ENCODE measurements at places on chromosomes 1 and 21.

DNA sequence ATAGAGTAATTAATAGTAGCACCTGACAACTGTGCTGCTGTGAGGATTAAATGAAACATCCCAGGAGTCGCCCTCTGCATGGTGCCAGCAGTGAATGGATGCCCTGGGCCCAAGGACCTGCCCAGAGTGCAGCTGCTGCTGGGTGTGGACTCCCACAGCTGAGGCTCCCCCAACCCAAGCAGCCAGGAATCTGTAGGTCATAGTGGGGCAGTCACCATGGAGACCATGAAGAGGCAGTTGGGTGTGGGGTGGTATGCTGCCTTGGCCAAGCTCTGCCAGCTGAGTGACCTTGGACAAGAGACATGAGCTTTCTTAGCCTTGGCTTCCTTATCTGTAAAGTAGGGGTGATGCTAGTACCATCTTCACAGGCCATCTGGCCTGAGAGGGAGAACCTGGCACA, 9.4 kb downstream of the OLIG2 start:
- no peak for DNase-seq

DNA sequence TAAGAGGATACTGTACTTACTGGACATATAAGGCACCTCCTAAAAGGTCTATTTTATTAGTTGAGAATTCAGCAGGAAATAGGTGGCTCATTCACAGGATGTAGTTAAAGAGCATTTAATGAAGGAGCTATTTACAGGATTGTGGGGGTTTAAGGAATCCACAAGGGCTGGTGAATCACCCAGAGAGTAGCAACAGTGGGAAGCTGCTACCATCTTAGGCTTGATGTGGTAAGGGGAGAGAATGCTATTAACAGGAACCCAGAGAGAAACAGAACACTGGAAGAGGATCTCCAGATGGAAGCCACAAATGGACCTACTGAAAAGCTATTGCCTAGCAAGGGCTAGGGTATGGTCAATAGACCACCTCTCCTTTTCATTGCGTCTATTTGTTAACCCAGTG, 52.0 kb upstream of the COL11A1 start:
- DNase-seq = no peak

- DNase-seq = no peak
Observed at GRCh38 chr1:219119839-219120238, 53.8 kb upstream of the LYPLAL1 start.

DNA sequence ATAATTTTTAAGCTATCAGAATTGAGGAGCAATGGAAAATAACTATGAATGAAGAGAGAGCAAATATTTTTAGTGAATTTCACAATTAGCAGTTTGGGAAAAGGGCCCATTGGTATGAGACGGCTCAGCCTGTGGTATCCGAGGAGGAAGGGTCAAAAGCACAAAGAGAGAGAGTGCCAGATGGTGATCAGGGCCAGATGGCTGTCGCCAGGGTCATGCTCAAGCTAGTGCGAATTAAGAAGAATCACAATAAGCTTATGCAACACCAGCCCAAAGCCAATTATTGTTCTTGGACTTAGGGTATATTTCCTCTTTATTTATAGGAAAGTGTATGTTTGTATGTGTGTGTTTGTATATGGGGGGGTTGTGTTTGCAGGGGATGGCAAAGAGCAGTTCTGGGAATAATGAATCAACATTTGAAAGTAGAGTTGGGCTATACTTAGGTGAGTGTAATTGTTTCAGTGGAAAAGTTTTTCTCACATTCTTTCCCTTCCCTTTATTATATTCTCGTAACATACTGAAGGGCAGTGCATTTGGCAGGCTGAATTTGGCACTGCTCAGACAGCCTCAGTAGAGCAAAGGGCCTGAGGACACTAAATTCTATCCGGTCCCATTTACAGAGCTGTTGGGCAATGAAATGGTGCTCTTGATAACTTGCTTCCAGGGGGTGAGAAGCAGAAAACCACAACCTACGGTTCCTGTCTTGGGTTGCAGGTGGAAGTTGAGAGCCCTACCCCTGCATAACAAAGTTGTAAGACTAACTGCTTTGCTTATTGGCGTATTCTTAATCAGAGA, 19.5 kb upstream of the DDR2 start:
- DNase-seq = no peak

DNA sequence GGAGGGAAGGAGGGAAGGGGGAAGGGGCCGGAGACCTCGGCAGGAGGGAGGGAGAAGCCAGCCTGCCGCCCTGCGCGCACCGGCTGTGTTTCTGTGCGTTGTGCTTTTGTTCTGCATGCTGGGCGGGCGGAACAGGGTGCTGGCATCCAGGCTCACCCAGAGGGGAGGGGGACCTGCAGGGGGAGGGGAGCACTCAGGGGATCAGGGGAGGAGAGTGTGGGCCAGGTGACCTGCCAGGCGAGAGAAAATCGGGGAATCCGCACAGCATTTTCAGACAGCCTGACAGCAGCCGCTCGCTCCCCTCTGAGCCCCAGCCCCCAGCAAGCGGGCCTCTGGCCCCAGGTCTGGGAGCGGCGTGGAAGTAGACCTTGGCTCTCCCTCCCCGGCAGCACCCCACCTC, 54.7 kb downstream of the RIPK4 start:
- no peak for DNase-seq

DNA sequence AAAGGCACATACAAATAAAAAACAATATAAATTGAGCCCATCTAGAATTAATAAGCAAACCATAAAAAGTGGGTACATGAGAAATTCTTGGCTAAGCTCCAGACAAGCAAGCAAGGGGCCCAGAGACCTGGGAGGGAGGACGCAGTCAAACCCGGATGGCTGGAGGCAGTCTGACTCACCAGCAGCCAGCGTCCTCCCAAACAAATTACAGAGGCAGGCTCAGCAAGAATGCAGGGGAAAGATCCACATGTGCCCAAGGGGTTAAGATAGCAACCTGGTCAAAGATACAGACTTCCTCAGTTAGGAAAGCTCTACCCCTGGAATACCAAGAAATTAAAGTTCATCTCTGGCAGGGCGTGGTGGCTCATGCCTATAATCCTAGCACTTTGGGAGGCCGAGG, 7.4 kb upstream of the TIAM1 start:
- DNase-seq = no peak

GRCh38 chr1:212721388-212722247, 22.0 kb upstream of the BATF3 start:
- DNase-seq = no peak

DNA sequence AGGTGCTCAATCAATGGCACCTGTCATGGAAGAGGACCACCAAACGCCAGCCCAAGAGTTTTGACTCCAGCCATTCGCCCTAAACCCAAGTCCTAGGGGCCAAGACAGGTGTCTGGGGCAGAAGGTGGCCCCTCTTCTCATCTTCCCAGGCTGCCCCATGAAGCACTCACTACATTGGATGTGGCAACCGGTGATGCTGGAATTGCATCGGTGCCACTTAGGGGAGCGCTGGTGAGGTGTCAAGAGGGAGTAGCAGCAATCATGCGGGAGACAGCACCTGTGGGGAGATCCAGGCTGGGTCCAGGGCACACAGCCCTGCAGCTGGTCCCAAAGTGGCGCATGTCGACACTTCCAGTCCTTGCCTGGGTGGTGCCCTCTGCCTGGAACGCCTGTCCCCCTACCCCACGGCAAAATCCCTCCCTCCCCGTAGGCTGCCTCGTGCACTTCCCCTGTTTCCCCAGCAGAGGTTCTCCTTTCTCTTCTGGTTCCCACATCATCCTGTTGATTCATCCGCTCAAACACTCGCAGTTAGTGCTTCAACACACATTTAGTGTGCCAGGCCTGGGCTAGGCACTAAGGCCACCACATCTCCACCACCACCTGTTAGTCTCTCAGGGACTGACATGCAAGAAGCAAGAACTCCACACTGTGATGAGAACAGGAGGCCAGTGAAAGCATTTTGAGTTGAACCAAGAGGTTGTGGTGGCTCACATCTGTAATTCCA, 18.5 kb downstream of the PLA2G2D start:
- no peak for DNase-seq

DNA sequence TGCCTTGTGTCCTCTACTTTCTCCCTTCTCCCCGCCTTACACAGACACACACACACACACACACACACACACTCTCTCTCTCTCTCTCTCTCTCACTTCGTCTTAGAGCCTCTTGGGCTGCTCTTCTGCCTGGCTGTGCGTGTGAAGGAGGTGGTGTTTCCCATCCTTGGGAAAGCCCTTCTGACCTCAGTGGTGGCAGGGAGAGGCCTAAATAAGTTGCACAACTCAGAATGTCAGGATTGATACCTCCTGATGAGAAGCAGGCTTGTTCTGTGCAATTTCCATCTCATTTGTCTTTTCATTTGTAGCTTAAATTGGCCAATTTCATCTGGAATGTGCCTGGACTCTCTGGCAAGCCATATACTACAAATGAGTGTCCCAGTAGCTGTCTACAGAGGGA, 25.0 kb downstream of the LRRN2 start:
- no peak for DNase-seq

All from esophagus squamous epithelium (tissue), 5 donors.